ENCODE measurements at places on chromosomes 7 and 10.

- no peak for DNase-seq
Measured at GRCh38 chr7:130894909-130895750, 161.1 kb upstream of the KLF14 start.

DNA sequence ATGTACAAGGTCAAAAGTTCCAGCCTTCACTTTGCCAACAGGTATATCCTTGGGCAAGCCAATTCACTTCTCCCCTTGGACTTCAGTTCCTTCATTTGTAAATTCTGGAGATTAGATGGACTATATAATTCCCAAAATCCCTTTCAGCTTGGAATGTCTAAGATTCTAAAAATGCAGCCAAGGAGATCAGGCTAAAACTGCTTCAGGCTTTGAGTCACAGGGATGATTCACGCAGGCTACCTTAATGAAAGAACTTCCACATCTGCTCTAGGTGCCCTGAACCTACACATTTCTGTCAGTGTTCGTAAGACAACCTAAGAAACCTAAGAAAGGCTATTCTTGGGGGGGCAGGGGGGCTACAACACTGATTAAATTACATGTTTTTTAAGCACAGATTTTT, 7.1 kb downstream of the CPVL start:
- no peak for DNase-seq

DNA sequence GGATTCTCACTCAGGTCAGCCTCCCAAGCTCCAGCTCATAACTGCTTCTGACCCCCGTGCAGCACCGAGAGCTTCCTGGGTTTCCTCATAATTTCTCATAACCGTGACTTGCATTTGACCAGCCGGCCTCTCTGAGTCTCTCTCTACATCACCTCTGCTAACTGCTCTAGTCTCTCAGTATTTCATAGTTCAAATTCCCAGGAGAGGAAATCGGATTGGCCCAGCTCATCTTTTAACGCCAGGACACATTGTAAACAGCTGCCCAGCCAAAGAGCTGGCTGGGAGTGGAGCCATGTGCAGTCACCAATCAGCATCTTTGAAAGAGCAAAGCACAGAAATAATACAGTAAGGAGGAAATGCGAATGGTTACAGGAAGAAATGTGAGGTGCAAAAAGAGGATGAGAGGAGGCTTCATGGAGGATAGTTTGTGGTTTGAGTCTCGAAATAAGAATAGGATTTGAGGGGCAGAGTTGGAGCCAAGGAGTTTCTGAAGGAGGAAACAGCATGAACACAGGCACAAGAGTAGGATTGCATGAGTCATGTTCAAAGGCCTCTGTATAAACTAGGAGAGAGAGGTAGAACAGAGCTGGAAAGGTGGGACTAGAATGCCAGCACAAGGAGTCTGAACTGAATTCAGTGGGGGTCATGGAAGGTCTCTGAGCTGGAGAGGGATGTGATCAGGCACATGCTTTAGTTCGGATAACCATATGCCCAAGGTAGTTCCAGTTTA, 15.2 kb upstream of the LBX1 start:
- DNase-seq, result no peak

DNA sequence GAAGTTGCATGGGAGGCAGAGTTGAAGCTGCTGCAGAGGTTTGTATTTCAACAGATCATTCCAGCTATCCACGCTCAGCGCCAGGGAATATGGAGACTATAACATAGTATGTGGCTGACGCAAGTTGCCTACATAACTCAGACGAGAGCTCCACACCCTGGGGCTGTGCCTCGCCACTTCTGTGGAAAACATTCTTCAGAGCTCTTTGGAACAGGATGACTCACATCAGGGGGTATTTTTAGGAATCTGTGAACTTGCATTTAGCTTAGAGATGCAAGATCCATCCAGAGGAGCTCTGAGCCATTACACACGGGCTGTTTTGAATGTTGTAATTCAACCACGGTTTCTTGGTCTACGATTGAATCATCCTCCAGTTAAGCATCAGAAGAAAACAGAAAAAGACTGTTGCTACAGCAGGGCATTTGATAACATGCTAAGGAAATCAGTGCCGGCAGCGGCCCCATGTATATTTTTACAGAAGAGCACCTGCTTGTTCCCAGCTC, 481.5 kb upstream of the AKR1E2 start:
- DNase-seq, result no peak

GRCh38 chr7:111212857-111213523, 122.1 kb downstream of the LRRN3 start:
- DNase-seq, result no peak

DNA sequence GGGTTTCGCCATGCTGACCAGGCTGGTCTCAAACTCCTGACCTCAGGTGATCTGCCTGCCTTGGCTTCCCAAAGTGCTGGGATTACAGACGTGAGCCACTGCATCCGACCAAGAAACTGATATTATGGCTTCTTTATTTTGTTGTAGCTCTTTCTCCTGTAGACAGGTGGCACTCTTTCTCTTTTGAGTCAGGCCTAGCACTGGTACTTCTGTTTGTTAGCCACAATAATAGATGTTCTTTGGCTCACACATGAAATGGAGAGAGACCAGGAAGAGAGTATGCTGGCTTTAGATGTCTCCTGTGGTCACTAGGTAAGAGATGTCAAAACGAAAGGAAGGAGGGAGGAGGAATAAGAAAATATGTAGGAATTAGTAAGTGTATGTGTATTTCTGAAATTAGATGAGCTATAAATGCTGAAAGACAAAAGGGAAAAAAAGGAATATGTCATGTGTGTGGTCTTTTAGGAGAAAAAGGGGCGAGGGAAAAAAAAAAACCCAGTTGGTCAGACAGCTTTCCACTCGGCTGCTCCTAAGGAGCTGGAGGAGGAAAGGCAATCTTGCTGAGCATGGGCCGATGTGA, 78.7 kb downstream of the CLEC2L start:
- DNase-seq, result no peak

GRCh38 chr10:113691381-113691780, 11.7 kb downstream of the CASP7 start:
- no peak for DNase-seq

GRCh38 chr7:94998266-94999068, 91.1 kb downstream of the PPP1R9A start:
- no peak for DNase-seq

DNA sequence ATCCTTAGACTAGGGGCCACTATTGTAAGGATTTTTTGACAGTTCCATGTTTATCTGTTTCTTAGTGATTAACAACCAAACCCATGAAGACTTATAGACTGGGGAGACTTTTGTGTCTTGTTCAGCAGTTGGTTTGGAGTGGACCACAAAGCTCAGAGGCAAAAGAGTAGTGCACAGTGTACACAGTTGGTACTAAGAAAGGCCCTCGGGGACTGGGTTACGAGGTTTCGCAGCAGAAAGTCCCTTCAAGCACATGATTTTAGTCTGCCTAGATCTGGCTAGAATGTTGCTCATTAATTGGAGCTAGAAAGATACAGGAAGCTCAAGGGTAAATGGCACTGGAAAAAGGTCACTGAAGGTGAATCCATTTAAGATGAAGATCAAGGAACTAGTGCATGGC, 35.4 kb downstream of the CDK14 start:
- no peak for DNase-seq

DNA sequence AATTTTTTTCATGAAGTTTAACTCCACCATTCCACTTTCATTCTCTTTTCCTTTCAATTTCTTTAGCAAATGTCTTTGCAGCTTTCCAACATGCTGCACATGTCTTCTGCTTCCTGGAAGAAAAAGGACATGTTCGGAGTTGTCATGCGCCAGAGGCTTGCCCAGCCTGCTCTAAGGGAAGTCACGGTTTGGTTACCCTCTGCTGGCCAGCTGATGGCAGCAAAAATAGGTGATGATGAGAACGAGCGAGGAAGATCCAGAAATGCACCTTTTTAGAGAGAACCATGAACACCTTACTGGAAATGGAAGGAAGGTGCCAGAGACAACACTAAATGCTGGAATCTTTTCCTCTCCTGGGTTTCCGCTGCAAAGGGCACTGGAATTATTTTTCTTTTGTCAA, 4.9 kb upstream of the ZSCAN21 start:
- DNase-seq, result no peak

DNA sequence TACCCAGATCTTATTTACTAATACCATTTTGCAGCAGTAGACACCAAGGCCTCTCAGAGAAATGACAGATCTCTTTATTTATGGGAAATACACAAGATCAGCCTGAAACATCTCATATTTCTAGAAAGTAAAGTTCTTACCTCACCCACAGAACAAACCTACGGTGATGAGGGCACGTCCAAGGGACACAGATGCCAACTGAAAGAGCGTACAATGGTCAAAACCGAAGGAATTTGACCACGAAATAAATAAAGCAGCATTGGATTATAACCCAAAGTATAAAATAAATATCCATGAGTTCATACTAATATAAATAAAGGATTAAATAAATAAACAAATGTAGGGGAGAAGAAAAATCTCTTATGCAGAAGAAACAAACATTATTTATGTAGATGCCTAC, 747.0 kb downstream of the TNS3 start:
- DNase-seq, result no peak

DNA sequence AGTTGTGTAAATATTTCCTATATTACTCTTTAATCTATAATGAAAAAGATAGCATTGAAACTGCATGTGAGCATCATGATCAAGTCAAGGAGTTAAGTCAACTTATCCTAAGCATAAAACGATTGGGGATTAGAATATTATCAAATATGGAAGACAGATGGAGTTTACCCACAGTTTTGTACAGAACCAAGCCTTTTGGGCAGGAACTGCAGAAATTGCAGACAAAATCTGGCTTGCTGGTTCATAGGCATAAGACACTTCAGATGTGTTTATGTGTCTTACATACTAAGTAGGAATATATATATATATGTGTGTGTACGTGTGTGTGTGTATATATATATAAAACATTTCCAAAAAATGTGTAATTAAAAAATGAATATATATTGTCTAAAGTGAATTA, 375.4 kb upstream of the TPK1 start:
- no peak for DNase-seq

DNA sequence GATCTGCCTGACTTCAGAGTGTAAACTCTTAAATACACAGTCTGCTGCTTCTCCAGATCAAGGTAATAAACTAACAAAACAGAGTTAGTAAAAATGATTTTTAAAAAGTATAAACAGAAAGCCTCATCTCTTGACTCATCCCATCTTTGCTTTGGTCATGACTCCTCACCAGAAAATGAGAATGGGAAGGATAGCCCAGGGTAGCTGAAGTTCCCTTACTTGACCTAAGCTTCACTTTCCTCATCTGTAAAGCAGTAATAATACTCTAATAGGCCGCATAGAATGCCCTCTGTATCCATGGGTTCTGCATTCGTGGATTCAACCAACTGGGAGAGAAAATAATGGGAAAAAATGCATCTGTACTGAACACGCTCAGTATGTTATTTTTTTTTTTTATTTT, 11.3 kb upstream of the SLC25A28 start:
- no peak for DNase-seq

DNA sequence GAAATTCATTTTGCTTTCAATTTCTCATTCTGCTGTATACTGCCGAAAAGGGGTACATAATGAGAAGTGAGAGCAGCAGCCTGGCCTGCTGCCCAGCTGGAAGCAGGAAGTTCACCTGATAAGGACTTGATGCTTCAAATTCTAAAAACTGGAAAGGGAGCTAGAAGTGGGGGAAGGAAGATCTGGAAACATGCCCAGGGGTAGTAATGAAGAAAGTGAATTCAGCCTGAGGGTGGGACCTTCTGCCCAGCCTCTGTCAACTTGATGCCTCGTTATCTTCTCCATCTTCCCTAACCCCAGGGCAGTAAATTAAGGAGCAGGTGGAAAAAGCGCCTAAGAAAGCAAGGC, 69.4 kb downstream of the ARMH3 start:
- no peak for DNase-seq

DNA sequence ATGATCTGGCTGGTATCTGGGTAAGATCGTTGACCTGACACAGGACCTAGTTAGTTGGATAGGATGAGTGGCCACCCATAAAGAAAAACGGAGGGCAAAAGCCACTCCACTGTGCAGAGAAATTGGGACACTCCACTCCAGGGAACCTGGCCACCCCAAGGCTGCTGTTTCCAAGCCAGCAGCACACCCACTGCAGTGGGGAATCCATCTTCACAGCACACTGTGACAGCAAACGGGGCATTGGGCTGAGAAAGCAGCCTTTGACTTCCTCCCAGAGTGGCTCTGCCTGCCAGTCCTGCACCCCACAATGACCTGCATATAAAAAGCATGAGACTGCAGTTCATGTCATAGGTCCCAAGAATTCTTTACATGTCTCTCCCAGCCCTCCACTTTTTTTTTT, 52.9 kb downstream of the MTPN start:
- DNase-seq, result no peak

DNA sequence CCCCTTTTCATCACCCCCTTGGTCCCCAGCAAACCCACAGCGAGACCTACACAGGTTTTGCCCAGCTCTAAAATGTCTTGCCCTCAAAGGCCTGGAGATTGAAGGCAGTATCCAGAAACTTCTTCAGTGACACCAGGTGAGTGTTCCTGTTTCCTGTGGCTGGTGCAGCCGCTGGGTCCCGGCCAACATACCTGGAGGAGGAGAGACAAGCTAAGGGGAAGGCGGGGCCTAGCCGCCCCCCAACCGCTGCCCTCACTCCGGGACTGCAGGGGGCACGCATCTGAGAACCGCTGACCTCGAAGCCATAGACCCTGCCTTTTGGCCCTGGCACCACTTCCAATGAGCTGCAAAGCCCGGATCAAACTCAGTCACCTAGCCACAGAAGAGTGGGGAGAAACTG, 27.0 kb downstream of the OGDHL start:
- no peak for DNase-seq

- DNase-seq, result no peak
Measured at GRCh38 chr10:123965973-123966895, 74.6 kb upstream of the CPXM2 start.

DNA sequence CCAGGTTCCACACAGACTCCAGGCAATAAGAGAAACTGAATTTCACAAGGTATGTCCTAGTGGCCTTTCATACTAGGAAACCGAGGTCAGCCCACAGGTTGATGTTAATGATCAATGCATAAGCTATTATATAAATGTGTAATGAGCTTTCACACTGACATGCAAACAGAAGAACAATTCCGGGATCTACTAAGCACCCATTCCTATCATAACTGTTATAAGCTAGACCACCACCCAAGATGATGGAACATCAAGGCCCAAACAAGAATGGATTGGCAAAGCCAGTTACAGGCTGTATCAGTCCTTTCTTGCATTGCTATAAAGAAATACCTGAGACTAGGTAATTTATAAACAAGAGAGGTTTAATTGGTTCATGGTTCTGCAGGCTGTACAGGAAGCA, 15.2 kb downstream of the SORBS1 start:
- no peak for DNase-seq

DNA sequence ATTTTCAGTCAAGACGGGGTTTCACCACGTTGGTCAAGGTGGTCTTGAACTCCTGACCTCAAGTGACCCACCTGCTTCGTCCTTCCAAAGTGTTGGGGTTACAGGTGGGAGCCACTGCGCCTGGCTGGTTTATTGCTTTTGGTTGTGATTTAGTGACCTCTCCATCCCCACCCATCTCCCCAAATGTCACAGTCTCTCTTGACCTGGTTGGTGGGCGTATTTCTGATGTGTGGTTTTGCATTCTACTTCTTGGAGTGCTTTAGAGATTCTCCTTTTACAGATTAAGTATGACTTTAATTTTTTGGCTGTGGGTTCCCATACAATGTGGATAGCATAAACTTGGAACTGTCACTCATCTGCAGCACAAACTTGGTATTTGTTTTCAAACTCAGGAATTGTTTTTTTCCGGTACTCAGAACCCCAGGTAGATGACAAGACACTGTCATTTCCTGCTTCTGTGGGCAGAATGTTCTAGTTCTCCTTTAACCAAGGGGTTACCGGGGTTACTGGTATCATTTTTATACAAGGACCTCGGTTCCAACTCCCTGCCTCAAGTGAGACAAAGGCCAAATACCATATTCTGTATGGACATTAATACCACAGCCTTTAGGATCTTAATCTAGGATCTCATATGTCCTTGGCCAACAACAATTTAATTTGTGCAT, 50.5 kb downstream of the MRC1 start:
- DNase-seq, result no peak

GRCh38 chr7:3591944-3592343, 290.9 kb downstream of the SDK1 start:
- no peak for DNase-seq

All from stimulated activated CD4-positive, alpha-beta T cell treated with anti-CD3 and anti-CD28 coated beads, TNF-alpha, amount 100 ng/mL, for 4 hours (primary cell).